Type B pancreatic cell (in vitro differentiated cells): ENCODE measurements at places on chromosomes 3 and 15. TPM values are rescaled to one million over a fixed set of nuclear protein-coding genes. Genes with fewer than 3 reads are reported as not detected.

PARP9 gene
- total RNA-seq: 11.1 and 23.0 TPM in 2 replicates

TLR9 gene
- 0.22 TPM in 1 of 2 replicates, not detected in the other for total RNA-seq

TM6SF1 gene
- 0.14 and 0.24 TPM in 2 replicates for total RNA-seq

CDHR4 gene
- 0.29 TPM in 1 of 2 replicates, not detected in the other for total RNA-seq

ADAMTS9 gene
- total RNA-seq: 13.6 and 34.9 TPM in 2 replicates

DNA sequence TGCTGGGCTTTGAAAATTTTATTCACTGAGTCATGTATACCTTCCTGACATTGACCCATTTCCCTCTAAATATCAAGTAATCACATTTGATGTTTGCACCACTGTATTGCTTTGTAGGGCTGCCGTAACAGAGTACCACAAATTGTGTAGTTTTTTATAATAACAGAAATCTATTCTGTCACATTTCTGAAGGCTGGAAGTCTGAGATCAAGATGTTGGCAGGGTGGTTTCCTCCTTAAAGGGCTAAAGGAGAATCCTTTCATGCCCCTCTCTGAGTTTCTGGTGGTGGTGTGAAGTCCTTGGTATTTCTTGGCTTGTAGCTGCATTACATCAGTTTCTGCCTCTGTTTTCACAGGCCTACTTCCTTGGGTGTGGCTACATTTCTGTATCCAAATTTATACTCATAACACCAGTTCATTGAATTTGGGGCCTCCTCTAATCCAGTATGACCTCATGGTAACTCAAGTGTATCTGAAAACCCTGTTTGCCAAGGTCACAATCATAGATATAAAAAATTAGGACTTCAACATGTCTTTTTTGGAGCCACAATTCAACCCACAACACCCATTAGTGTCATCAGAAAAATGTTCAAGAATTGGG is 29.1 kb upstream of the ST6GAL1 start:
- H3K27ac ChIP-seq: no peak overlapping the region
- no peak for DNase-seq

DNA sequence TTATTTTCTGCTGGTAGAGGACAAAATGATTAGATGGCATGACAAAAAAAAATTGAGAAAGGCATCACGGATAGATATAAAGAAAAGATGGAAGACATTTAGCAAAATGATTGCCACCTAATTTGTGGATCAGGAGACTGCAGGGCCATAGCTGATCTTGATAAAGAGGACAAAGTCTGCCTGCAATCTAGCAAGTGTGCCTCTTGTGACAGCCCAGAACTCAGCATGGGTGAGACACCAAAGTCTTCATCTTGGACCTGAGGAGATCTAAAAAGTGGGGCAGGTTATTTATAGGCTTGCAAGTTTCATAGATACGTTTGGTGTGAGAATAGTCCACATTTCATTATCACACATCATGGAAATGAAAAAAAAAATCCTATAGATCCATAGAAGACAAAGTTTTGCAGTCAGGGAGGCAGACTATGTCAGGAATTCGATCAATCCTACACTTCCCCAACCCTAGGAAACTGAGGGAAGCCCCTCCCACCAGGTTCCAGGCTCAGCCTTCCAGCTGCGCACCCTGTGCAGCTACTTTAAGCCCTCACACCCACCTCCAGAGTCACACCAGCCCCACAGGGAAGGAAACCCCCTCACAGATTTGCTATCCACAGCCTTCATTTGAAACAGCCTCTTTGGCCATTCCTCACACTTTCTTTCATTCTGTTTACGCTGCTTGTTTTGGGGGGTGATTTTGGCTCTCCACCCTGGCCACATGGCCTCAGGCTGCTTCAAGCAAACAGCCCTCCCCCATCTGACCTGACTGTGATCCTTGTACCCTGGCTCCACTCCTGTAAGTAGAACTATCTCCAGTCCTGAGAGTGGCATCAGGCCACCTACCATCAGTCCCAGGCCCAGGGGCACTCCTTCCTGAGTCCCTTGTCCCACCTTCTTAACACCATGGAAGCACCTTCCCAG is 28.1 kb upstream of the KLHL6 start:
- H3K27ac ChIP-seq: no peak overlapping the region
- peaks cover 3% of the 10 kb centered on the region for H3K36me3 ChIP-seq
- peaks cover 11% of the 10 kb centered on the region for H3K4me1 ChIP-seq

DNA sequence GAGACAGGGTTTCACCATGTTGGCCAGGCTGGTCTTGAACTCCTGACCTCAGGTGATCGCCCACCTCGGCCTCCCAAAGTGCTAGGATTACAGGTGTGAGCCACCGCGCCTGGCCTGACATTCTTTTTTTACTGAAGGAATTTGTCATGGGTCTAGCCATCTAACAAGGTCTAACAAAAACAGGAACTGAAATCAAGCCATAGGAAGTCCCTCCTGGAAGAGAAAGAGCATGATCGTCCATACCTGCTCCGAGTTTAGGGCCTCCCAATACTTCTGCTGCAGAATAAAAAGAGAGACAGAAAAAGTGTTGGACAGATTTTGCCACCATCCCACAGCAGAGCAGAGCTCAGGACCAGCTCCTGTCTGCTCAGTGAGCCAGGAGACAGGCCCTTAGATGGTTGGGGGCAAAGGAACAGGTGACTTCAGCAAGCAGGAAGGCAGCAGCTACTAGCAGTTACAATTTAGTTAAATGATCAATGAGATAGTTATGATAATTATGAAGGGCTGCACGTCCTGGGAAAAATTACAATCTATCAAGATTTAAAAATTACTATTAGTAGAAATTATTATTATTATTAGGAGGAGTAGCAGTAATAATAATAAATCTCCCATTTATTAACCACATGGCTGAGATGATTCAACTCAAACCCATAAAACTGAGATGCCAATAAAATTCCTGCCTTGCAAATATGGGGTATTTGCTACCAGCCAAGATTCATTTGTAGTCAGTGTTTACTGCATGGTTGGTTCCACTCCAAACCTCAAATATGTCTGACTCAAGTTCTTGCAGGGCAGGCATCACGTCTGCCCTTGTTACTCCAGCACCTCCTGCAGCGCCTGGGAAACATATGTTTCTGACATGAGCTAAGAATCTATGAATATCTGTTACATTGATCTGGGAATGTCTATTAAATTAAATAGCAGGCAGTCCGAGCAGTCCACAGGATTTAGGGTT is 40.1 kb downstream of the TMEM44 start:
- no peak overlapping the region for H3K4me3 ChIP-seq
- no peaks in the 10 kb centered on the region for H3K4me1 ChIP-seq
- DNase-seq: no peak

DNA sequence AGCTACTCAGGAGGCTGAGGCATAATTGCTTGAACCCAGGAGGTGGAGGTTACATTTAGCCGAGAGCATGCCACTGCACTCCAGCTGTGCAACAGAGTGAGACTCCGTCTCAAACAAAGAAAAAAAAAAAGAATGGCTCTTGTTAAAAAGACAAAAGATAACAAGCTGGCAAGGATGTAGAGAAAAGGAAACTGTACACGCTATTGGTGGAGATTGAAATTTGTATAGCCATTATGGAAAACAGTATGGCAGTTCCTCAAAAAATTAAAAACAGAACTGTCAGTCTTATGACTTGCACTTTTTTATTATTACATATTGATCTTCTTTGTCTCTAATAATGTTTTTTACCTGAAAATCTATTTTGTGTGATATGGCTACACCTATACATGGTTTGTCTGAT is 41.9 kb downstream of the MEX3B start:
- no peak overlapping the region for H3K27ac ChIP-seq
- no peak overlapping the region for H3K4me3 ChIP-seq
- no peak for DNase-seq
- no peaks in the 10 kb centered on the region for H3K27me3 ChIP-seq
- no peaks in the 10 kb centered on the region for H3K36me3 ChIP-seq

DNA sequence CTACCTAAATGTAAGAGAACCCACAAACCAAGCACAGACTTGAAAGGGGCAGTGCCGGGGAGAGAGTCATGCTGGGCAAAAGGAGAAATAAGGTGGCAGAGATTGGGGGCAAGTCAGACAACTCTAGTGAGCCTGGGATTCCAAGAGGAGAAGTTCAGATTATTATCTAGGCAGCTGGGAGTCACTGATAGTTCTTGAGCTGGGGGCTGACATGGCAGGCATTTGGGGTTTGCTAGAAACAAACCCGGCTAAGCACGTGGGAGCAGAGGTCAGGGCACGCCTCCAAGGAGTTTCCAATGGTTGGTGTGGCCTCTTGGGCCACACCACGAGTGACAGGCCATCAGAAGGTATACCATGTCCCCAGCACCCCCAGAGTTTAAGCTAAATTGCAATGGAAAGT is 27.6 kb downstream of the SLC6A6 start:
- peaks cover 59% of the 10 kb centered on the region for H3K4me1 ChIP-seq
- no peaks in the 10 kb centered on the region for H3K27me3 ChIP-seq
- no peak overlapping the region for H3K4me3 ChIP-seq
- no peak for DNase-seq
- no peak overlapping the region for H3K27ac ChIP-seq
- H3K36me3 ChIP-seq: no peaks in the 10 kb centered on the region

- DNase-seq: peak; percentile 79
- H3K27me3 ChIP-seq: peaks cover 22% of the 10 kb centered on the region
- H3K4me1 ChIP-seq: peaks cover 53% of the 10 kb centered on the region
- H3K36me3 ChIP-seq: no peaks in the 10 kb centered on the region
These were observed 141.7 kb downstream of the RPLP1 start for GRCh38 chr15:69593981-69594966.

GRCh38 chr3:156769721-156770654 is 56.2 kb upstream of the LEKR1 start:
- H3K27me3 ChIP-seq: no peaks in the 10 kb centered on the region
- H3K4me3 ChIP-seq: no peak overlapping the region
- no peaks in the 10 kb centered on the region for H3K36me3 ChIP-seq

DNA sequence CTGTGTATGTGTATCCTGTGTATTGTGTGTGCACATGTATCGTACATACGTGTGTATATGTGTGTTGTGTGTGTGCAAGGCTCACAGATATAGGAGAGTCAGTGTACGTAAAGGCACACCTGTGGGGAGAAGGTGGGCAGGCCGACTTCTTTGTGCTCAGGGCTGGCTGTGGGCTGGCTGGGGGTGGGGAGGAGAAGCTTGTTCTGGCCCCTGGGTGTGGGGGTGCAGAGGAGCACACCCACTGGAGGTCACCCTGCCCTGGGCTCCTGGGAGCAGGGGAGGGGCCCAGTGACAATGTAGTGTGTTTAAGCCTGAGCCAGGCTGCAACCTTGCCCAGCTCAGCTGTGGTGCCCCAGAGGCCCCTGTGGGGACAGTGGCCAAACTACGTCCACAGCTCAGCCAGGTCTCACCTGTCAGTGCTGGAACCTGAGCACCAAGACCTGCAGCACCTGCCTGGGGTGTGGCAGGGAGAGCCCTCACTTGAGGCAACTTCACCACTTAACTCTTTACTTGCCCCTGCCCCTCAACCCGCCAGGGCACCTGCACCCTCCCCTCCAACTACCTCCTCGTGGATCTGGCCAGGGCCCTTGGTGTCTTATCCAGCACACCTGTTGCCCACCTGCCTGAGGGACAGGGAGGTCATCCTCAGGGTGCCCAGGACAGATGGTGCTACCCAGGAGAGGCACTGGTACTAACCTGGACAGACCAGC is 2.6 kb upstream of the HHATL start:
- H3K4me3 ChIP-seq: no peak overlapping the region
- H3K27ac ChIP-seq: no peak overlapping the region
- peaks cover 10% of the 10 kb centered on the region for H3K27me3 ChIP-seq
- H3K4me1 ChIP-seq: no peaks in the 10 kb centered on the region

DNA sequence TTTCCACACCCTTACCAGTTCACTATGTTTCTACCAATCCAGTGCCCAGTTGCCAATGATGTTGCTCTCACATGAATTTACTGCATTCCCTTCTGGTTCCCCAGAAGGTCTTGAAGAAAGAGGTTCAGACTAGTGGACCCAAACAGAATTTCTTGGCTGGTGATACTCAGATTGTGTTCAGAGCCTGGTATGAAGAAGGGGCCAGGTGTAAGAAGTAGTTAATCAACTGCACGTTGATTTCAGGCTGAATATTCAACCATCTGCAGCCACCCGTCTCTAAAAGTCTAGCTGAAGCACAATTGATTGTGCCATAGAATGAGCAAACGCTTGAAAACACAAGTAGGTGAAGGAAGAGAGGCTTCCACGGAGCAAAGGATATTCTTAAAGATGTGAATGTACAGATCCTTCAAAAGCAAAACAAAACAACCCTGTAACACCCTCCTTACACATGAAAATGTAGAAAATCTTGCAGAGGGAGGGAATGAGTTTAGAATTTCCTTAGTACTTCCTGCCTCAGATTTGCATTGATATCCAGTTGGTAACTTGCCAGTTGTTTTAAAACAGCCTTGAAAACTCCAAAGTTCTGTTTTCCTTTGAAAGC is 4.7 kb downstream of the RBMS3 start:
- no peaks in the 10 kb centered on the region for H3K36me3 ChIP-seq
- peaks cover 7% of the 10 kb centered on the region for H3K27me3 ChIP-seq
- H3K4me1 ChIP-seq: peaks cover 50% of the 10 kb centered on the region
- peak overlapping the region; percentile 25 for H3K27ac ChIP-seq

DNA sequence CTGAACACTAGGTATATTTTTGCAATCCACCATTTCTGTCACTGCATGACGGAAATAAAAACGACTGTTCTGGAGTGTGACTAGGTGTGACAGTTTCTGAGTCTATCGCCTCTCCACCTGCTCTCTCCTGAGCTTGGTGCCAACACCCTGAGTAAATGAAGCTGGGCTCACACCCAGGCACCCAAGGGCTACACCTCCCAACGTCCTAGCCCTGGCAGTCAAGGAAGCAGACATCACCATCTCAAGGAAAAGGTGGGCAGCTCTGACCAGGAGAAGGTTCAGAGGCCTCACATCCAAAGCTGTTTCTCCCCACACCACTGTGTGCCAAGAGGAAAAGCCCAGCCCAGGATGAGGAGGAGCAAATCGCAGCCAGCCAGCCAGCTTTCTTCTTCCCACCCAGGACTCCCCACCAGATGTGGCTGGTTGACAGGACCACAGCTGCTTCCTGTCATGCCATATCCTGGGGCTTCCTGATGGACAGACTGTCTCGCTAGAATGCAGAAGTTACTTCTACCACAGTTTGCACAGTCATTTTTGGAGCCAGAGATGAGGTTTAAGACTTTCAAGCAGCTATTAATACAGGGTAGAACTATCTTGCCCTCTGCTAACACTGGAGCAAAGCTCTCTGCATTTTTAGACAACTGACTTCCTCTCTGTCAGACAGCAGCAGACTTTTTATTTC is 3.3 kb downstream of the SCAMP2 start:
- H3K4me1 ChIP-seq: peaks cover 46% of the 10 kb centered on the region
- H3K27me3 ChIP-seq: no peaks in the 10 kb centered on the region
- H3K4me3 ChIP-seq: peak overlapping the region; percentile 88
- DNase-seq: no peak
- H3K27ac ChIP-seq: peak overlapping the region; percentile 98
- peaks cover 16% of the 10 kb centered on the region for H3K36me3 ChIP-seq

DNA sequence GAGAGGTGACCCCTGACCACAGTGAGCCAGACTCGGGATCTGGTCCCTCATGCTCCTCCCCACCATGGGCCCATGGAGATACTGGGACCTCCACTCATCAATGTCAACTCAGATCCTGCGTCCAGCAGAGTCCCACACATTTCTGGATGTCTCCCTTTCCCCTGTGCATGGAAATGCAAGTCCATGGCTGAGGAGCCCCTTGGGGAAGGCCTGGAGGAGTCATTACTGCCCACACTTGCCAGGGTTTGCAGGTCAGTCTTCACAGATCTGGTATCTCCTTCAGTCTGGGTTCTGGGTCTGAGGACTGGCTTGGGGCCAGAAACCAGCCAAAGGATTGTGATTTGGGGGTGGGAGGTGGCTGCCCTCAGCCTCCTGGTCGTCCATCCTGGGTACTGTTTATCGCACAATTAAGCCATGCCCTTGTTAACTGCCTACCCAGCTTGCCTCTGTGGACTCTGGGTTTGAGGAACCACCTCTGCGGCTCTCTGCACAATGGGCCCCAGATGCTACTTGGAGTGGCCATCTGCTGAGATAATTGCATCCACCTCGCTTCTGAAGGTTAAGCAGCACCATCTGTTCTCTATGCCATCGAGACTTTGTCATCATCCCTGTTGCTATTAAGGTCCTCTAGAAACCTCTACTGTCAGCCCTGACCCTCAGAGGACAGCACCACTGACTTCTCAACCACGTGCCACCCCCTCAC is 49.9 kb upstream of the KLF13 start:
- H3K27ac ChIP-seq: no peak overlapping the region
- no peaks in the 10 kb centered on the region for H3K36me3 ChIP-seq
- no peaks in the 10 kb centered on the region for H3K27me3 ChIP-seq
